ENCODE measurements at places on chromosomes 4 and X.
A peak's percentile ranks its signal among the peaks of the same experiment; 100 is the strongest.

DNA sequence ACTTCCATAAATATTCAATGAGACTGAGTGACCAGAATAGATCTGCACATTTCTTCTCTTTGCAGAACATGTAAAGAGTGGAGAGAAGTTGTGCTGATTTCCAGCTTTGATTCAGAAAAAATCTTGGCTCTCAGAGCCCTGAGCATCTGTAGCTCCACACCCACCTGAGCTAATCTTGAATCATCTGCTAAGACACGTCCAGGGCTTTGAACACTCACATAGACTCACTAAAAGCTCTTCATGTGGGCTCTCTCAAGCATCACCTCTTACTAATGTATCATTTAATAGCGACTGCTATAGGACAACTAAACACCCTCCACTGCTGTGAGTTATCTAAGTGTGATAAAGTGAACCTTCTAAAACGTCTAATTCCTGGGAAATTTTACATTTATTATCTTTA is 147.7 kb upstream of the GRIA3 start:
- no peak for DNase-seq

DNA sequence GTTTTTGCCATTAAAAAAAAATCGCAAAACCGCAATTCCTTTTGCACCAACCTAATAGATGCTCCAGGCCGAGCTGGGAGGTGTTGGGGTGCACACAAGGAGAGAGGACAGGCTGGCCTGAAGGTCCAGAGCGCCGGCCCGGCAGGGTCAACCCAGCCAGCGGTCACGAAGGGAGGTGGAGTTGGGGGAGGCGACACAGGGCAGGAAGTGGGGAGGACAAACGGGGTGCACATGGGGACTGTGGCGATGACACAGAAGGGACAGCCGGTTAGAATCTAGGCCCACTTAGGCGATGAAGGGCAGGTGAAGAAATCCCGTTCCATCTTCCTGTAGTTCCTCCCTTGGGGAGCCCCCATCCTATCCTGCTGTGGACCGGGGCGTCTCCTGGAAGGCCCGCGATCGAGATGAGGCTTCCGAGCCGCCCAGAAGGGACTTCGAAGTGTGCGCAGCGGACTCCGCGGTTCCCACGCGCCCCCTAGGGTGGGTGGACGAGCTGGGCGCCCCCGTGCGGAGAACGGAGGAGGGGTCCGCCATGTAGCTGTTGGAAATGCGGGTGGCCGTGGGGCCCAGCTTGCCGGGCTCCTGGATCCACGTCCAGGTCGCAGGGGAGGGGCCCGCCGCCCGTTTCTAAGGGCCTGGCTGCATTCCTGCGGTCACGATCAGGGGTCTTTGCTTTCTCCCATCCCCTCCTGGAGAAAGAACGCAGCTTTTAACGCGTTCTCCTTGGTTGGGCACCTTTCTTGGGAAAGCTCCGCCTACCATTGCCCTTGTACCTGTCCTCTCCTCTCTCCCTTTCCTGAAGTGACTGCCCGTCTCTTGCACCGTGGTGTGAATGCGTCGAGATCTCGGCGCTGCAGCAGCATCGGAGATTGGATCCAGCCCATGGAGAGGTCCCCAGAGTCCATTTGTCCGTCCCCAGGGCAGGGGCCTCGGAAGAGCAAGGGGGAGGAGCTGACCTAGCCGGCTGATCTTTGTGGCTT is 17.0 kb upstream of the HPF1 start:
- DNase-seq: no peak

DNA sequence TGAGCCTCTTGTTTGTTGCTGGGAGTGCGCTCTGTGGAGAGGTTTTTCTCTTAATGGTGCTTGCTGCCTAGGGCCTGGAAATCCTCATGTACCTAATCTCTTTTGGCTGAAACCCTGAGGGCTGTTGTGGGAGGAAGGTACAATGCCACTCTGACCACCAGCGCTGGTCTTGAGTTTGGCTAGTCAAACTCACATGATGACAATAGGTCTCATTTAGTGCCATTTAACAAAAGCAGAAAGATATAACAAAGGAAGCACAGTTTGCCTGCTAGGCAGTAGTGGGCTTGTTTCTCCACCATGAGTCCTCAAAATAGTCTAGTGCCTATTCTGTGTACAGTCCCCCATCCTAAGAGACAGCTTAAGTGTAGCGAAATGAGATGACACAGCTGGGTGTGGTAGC is 111.3 kb downstream of the TSPAN7 start:
- DNase-seq: no peak

DNA sequence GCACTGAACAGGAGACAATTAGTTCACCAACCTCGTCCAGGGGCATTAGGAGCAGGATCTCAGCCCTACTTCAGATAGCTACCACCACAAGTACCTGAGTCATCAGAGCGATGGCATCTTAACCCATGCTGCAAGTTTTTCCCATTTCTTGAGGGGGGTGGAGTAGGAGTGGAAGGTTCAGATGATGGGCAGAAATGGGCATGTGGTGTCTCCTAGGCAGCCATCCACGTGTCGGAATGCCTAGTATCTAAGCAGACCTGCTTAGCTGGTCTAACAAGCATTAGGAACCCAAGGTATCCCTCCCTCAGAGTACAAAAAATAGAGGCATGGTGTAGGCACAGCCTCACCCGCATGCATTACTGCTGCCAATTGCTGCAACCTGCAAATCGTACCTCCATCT is 159.1 kb upstream of the DGKK start:
- no peak for DNase-seq

DNA sequence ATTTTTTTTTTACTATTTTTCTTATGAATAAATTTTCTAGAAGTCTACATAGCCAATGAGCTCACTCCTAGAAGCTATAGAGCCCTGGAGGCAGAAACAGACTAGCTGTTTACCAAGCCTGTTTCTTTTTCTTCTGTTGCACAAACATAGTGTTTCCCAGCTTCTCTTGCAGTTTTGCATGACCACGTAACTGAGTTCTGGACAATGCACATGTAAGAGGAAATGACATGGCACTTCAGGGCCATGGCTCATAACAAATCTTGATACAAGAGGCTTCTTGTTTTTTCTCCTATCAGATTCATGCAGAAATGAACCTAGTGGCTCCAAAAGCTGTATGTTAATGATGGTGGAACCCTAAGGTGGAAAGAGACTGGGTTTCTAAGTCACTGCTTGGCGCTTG is 127.4 kb downstream of the ZNF330 start:
- DNase-seq: peak; percentile 7

- no peak for DNase-seq
Measured at GRCh38 chrX:130834149-130834548, 68.9 kb downstream of the ENOX2 start.

DNA sequence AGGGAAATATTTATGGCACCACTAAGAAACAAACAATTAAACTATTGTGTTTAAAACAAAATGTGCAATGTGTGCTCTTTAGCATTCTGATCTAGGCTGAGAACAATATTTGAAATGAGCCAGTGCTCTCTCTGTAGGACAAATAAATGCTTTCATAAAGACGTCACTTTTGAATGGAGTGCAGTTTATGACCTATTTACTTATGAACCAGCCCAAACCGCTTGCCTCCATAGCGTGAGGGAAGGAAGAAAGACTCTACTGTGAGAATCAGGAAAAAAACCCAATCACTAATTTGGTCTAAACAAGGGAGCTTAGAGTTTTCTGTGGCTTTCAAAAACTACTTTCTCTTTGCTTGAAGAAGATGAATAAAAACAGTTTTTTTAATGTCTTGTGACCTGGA is 39.4 kb downstream of the SAT1 start:
- no peak for DNase-seq

DNA sequence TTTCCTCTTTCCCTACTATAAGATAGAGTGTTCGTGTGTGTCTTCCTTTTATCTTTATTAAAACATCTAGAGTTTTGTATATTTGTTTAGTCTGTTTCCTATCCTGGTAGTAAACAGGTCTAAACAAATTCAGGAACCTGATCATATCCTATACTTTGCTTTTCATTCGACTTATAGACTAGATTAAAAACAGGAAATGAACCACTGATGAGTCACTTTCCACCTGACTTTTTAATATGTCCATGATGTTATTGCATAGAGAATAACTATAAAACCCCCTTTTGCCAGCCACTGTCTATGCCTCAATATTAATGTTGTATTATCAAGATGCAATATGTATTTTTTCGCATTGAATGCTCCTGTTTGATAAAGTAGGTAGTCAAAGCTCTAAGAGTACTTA is 1794.0 kb downstream of the STIM2 start:
- no peak for DNase-seq

DNA sequence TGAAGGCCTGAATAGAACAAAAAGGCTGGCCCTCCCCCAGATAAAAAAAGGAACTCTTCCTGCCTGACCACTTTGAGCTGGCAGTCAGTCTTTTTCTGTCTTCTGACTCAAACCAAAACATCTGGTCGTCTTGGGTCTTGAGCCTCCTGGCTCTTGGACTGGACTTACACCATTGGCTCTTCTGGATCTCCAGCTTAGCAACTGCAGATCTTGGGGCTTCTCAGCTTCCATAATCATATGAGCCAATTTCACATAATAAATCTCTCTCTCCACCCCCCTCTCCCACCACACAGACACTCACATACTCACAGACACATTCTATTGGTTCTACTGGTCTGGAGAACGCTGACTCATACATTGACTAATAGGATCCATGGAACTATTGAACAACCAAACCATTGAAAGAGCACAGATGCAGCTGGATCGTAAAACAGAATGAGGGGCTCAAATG is 15.6 kb upstream of the CWH43 start:
- no peak for DNase-seq

GRCh38 chr4:24559889-24560288 is 24.5 kb downstream of the DHX15 start:
- no peak for DNase-seq

DNA sequence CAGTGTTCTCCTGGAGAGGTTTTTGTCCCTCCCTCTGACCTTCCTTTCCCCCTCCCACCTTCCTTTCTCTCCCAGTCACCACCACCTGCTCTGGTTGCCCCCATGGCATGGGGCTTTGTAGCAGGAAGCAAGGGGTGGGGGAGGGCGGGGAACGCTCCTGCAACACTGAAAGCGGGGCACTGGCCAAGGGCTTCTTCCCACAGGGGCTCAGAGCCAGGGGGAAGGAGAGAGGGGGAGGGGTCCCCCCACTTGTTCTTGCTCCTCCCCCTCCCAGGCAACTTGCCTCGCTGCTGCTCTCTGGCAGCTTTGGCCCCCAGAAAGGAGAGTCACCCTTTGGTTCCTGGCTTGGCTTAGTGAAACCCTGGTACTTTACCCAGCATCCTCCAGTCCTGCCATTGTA is 48.4 kb downstream of the BCORL1 start:
- DNase-seq: no peak

- no peak for DNase-seq
Measured at GRCh38 chr4:110501826-110502225, 25.9 kb downstream of the ENPEP start.

- DNase-seq: no peak
Measured at GRCh38 chr4:13430834-13431568, 53.1 kb downstream of the RAB28 start.

- DNase-seq: no peak
Measured at GRCh38 chr4:152666946-152667345, 12.9 kb downstream of the TMEM154 start.

DNA sequence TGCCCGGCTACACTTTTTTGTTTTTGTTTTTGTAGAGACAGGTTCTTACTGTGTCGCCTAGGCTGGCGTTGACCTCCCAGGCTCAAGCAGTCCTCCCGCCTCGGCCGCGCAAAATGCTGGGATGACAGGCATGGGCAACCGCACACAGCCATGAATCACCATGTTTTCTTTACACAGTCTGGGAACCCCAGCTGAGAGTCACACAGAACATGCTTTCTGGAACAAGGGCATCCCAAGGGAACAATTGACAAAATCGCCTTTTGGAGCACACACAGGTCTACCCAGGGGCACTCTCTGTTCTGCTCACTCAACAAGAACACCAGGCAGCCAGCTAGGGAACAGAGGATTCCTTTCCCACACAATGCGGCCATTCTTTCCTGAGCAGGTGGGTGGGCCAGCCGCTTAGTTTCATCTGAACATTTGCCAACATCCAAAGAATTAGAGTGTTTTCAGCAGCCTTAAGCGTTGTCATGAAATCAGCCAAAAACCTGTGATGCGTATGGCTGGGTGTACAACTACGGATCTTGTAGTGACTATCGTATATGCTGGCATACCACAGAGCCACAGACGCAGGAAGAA is 15.7 kb downstream of the PRKX start:
- no peak for DNase-seq

GRCh38 chr4:119149110-119149509 is 13.5 kb downstream of the MYOZ2 start:
- DNase-seq: no peak

DNA sequence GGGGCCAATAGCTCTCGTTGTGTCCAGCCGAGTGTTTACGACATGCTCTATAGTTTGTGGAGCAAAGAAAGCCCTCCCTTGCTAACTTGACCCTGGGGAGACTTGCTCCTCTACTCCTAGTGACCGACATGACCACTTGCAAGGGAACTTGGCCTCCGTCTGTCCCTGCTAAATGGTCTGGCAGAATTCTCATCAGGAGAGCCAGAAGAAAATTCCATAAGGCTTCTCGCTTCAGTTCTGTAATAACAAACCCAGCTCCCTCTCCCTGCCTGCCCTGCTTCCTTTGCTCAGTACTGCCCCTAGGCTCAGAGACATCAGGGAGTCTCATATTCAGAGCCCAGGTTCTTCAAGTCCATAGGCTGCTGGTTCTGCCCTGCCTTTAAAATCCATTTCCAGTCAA is 13.0 kb downstream of the DOCK11 start:
- DNase-seq: no peak

DNA sequence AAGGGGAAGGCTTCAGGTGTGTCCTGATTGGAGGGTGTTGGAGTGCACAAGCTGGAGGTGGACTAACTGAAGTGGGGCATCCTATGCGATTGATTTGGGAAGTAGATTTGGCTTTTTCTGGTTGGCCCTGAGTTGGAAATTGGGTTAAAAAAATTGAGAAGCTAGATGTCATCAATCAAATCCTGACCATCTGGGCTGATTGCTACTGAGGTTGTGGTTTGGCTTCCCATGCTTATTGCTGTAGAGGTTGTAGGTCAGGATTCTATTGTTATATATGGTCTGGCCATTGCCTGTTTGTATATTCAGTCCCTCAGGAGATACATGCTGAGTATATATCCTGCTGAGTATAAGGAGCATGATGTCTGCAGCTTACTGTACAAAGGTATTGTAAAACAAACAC is 7.7 kb upstream of the ZNF81 start:
- DNase-seq: no peak

DNA sequence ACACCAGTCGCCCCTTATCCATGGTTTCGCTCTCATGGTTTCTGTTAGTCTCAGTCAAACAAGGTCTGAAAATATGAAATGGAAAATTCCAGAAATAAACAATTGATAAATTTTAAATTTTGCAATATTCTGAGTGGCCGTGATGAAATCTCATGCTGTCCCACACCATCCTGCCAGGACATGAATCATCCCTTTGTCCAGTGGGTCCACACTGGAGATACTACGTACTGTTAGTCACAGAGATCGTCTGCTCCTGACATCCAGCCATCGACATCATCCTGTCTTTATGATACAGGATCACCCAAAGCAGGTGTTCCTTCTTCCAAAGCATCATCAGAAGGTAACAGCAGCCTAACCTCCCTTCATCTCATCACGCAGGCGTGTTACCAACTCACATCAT is 76.5 kb upstream of the MSX1 start:
- no peak for DNase-seq

GRCh38 chr4:48739560-48740019 is 40.5 kb downstream of the FRYL start:
- DNase-seq: no peak

- DNase-seq: no peak
Measured at GRCh38 chr4:89661173-89661899, 175.6 kb downstream of the SNCA start.

- DNase-seq: no peak
Measured at GRCh38 chr4:145866991-145867390, 71.6 kb downstream of the ZNF827 start.
